ENCODE measurements at places on chromosomes 11 and 22. TPM values are rescaled to one million over a fixed set of nuclear protein-coding genes. Genes with fewer than 3 reads are reported as not detected.

DNA sequence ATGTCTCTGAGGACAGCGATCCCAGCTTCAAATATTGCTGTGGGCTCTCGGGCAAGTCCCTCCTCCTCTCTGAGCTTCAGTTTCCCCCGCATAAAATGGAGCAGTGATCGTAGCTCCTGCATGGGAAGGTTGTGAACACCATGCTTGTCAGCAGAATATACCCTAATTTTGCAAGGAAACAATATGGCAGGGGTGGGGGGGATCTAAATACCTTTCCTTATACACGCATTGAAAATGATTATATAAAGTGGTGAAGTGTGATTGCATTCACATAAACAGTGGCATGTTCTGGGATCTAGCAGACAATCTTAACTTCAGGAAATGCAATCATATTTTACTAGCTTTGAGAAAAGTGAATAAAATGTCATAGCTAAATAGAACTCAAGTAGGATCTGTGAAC lies 24.0 kb upstream of the RTN4R start:
- no peak overlapping the region for H3K27ac ChIP-seq
- H3K27me3 ChIP-seq = no peaks in the 10 kb centered on the region
- H3K36me3 ChIP-seq = no peaks in the 10 kb centered on the region
- H3K4me3 ChIP-seq = no peak overlapping the region

The MS4A4E gene
- total RNA-seq = 3.3 TPM

The ALDH3B1 gene
- 6.5 TPM for total RNA-seq

The SDHAF2 gene
- total RNA-seq = 13.5 TPM
